ENCODE measurements at places on chromosomes 12 and 14.

GRCh38 chr12:124915239-124916236, 1.1 kb upstream of the UBC start:
- DNase-seq: peak; percentile 85

GRCh38 chr12:65430571-65431306, 152.3 kb downstream of the MSRB3 start:
- DNase-seq: no peak

- no peak for DNase-seq
These were observed 5.2 kb downstream of the WNT10B start for GRCh38 chr12:48966177-48966895.

- DNase-seq: no peak
These were observed 25.4 kb downstream of the BRF1 start for GRCh38 chr14:105275267-105275946.

DNA sequence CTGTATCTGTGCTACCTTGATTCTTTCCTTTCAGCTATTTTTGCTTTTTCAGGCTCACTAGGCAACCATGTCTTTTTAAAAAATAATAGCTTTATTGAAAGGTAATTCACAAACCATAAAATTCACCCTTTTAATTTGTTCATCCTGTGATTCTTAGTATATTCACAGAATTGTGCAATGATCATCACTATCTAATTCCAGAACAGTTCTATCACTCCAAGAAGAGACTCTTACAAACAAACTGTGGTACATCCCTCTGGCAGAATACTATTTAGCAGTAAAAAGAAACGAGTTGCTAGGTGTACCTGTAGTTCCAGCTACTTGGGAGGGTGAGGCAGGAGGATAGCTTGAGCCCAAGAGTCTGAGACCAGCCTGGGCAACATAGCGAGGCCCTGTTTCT, 14.8 kb downstream of the CREBL2 start:
- no peak for DNase-seq

DNA sequence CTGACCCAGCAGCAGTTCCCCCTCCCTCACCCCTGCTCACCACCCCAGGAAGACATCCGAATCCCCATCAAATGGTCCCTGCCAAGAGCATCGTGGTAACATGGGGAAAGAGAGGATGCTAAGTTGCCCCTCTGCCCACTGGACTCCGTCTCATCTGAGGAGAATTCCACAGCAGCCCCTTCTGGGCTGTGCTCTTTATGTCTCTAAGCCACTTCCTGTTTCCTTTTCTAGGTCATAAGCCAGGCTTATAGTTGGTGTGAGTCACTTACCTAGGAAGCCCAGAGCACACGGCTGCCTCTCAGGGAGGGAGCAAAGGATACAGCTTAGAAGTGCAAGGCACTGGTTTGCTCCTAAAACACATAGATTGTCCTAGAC, 76.0 kb downstream of the VCPKMT start:
- DNase-seq: peak; percentile 76

- peak; percentile 28 for DNase-seq
These were observed 3.8 kb downstream of the SERPINA3 start for GRCh38 chr14:94615823-94616570.

DNA sequence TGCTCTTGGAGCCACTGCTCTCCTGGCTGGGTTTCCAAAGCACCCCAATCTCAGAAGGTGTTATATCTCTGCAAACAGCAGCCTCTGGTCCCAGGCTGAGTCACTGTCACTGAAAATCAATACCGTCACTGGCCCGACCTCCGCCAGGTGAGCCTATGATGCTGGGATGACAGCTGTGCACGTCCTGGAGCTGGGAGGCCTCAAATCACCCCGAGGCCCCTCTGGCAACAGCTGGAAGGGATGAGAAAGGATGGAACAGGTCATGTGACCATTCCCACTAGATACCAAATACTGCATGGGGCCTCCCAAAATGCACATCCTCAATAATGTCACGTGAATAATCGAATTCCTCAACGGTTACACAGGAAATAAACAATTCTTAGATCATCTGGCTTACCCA, 190.8 kb downstream of the TTC7B start:
- DNase-seq: no peak

DNA sequence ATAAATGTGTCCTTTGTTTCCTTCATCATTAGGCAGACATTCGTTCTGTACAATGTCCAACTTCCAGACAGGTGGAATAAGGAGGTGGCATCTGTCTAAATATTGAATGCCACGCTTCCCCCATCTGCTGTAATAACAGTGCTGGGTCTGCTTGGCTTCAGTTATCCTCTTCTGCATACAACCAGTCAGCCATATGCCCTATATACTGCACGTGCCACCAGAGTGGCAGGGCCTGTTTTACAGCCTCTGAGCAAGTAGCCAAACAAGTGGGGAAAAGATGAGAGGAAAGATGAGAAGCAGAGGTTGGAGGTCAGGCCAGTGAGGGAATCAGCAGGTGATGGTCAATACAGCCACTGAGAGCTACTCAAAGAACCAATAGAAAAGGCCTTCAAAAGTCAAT, 55.4 kb downstream of the OTX2 start:
- no peak for DNase-seq

GRCh38 chr12:123938679-123939480, 33.8 kb downstream of the CCDC92 start:
- no peak for DNase-seq

GRCh38 chr12:107091381-107091780, 2.0 kb downstream of the CRY1 start:
- DNase-seq: no peak

DNA sequence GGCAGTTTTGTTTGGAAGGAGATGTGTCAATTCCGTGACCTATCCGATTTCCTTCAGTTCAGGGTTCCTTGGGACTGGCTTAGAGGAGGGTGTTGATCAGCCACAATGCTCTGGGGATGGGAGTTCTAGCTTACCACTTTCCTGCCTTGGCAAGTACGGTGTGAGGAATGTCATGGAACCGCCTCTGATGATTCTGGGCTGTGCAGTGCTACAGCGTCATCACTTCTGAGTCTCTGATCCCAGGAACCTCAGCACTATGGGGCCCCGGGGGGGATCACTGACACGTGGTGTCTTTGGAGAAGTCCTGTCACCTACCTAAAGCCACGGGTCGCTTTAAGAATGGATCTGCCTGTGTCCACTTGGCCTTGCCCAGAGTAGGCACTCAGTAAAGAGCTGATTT, 271.5 kb upstream of the FKBP4 start:
- no peak for DNase-seq
